ENCODE measurements at places on chromosomes 6 and 20.
A peak's percentile ranks its signal among the peaks of the same experiment; 100 is the strongest.

DNA sequence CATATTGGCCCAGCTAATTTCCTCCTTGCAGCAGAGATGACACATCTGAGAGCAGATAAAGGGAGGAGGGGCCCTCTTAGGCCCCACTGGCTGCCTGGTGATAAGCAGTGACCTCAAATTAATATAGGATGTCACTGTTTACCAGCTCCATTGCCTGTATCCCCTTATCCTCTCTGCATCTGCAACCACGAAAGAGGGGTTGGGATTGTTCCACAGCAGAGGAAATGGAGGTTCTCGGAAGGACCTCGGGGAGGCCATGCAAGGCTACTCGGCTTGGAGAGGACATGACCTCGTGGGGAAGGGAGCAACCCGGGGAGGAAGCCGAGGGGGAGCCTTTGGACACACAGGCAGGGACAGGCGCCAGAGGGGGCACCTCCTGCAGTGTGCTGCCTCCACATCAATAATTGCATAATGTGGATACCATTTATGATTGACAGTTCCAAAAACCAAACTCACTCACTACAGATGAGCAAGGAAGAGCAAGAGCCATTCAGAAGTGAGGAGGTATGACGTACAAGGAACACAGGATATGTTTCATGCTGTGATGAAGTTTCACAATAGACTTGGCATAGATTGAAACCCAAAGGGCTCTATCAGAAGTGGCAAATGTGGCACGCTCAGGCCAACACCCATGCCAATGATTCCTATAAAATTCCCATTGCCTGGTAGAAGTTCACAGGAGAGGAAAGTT, 177.2 kb upstream of the RNF24 start:
- DNase-seq = no peak

DNA sequence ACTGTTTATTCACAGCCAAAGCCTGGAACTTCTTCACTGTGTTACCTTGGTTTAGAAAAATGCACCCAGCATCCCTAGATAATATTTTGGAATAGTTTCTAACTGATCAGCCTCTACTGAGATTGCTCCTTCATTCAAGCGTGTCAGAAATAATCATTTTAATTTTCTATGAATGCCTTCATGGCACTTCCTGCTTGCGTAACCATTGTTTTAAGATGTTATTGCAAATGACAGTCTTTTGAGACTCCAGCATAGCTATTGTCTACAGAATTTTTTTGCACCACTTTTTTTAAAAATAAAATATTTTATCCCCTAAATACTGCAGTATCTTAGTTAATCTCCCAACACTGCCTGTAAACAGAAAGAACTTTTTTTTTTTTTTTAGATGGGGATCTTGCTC, 213.1 kb downstream of the PHACTR1 start:
- DNase-seq = no peak

DNA sequence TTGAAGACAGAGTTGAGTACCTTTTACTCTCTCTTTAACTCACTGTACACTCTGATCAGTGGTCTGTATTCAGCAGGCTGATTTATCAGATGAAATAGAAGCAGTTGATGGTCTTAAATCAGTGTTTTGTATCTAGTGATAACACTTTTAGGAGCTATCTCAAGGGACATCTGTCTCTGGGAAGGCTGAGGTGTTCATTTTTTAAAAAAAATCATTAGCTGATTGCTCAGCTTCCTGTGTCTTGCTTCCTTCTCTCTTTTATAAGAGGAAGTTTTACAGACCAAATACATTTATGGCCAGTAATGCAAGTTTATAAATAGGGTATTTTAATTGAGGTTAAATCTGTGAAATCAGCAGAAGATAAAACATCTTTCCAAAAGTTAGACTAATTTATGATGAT, 12.0 kb upstream of the CCDC170 start:
- DNase-seq = no peak

- no peak for DNase-seq
These were observed 87.6 kb upstream of the SGK1 start for GRCh38 chr6:134405386-134406087.

- no peak for DNase-seq
These were observed 149.8 kb downstream of the BTBD9 start for GRCh38 chr6:38489951-38490350.

- peak; percentile 16 for DNase-seq
These were observed 760 bp upstream of the IBTK start for GRCh38 chr6:82248273-82248735.

DNA sequence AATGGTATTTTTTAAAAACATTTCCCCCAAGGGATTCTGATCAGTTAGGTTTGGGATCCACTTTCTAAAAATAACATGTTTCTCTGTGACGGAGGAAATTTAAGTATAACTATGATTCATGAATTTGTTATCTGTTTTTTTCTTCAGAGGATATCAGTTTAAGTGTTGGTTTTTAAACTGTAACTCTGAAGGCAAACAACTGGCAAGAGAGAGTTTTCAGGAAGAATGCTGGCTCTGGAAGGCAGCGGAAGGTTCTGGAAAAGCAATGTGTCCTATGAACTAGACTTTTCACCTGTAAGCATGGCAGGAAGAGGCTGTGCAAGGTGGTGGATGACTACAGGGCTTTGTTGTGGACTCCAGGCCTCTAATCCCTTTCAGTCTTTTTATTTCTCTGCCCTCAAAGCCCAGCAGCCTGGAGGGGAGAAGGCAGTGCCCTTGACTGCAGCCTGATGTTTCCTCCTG, 153.1 kb downstream of the GMPR start:
- DNase-seq = no peak

DNA sequence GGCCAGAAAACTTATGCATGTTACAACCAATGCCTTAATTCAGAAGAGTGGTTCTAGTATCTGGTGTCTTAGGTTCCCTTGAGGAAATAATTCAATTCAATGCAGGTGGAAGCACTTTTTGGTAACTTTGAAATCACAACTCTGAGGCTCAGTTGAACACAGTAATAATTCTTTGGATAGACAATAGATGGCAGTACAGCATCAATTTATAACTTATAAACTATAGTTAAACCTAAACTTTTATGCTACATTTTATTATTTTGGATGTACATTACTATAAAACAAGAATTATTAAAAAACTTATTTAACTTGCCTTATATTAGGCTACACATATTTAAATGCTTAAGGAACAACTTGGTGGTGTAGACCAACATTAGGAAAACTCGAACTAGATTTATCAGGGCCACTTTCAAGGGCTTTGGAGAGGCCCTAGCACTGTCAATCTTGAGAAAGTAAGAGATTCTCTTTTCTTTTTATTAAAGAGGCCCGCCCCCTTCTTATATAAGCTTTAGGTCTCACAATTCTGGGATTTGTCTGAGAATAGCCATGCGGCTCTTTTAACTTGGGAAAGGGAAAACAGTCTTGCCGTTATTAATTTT, 85.9 kb downstream of the CRYBG1 start:
- no peak for DNase-seq

DNA sequence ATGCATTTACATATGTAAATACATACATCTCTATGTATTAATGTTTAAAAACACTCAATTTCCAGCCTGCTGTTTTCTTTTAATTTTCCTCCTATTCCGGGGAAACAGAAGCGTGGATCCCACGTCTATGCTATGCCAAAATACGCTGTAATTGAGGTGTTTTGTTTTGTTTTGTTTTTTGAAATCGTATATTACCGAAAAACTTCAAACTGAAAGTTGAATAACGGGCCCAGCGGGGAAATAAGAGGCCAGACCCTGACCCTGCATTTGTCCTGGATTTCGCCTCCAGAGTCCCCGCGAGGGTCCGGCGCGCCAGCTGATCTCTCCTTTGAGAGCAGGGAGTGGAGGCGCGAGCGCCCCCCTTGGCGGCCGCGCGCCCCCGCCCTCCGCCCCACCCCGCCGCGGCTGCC, 355 bp upstream of the BMP2 start:
- no peak for DNase-seq

GRCh38 chr6:3822747-3823445, 26.3 kb upstream of the FAM50B start:
- DNase-seq = no peak

- DNase-seq = no peak
These were observed 8.8 kb upstream of the MUC21 start for GRCh38 chr6:30974490-30975252.

DNA sequence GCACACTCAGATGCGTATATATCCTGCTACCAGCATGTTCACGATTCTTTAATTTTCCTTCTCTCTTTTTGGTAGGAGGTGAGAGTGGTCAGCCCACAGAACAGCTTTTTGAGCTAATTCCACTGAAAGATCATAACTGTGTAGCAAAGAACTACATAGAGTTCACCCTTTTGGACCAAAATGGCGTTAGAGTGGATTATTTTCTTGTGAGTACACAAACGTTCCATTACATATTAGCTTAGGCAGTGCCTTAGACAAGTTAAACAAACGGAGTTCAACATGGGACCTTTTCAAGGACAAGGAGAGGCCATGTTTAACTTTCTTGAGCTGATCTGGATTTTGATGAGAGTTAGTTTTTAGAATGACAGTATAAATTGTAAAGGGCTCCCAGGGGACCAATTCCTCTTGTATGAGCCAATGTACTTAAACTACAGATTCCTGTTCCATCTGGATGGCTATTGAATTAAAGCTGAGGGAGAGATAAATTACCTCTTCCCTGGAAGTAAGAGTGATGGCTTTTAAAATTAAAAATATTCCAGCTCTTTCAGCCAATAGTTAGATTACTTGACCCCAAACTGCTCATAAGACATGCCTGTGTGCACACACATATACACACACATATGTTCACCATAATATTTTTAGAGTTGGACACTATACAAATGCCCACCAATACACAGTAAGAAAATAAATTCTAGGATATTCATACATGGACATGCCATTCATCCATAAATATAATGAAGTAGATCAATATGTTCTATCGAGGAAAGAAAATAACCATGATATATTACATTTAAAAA, 25.6 kb upstream of the ARMH2 start:
- no peak for DNase-seq

DNA sequence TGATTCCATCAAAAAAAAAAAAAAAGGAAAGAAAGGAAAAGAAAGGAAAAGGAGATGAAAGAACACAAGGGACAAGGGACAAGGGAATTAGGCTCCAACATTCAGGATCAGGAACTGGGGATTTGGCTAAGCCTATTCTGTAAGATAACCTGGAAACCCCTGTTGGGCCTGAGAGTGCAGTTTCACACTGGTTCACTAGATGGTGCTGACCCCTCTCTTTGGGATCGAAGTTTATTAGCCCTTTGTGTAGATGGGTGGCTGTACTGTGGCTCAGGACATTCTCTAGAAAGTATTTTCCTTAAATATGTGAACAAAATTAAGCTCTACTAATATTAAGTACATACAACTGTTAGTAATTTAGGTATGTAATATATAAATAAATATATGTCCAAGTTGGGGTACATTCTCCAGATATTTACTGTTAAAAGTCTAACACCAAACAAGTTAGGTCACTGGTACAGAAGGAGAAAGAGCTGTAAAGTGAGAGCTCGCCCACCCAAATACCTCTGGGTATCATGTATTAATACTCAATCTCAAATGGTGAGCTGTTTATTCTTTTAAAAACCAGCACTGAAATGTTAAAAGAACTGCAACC, 6.3 kb downstream of the OR2A4 start:
- peak; percentile 46 for DNase-seq

GRCh38 chr6:82396964-82397751, 33.5 kb downstream of the TPBG start:
- DNase-seq = no peak

DNA sequence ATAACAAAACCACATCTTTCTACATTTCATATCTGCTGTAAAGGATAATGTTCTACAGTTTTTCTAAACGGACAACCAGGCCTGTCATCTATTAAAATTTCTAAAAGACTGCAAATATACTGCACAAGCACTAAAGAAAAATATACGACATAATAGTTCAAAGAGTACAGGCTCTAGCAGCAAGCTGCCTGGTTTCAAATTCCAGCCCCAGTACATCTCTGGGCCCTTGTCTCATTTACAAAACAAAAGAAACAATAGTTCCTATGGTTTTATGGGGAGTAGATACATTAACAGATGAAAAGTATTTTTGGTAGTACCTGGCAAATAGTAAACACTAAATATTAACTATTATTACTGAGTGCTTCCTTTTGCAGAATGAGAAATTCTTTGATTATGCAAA, 24.1 kb downstream of the DEK start:
- no peak for DNase-seq

DNA sequence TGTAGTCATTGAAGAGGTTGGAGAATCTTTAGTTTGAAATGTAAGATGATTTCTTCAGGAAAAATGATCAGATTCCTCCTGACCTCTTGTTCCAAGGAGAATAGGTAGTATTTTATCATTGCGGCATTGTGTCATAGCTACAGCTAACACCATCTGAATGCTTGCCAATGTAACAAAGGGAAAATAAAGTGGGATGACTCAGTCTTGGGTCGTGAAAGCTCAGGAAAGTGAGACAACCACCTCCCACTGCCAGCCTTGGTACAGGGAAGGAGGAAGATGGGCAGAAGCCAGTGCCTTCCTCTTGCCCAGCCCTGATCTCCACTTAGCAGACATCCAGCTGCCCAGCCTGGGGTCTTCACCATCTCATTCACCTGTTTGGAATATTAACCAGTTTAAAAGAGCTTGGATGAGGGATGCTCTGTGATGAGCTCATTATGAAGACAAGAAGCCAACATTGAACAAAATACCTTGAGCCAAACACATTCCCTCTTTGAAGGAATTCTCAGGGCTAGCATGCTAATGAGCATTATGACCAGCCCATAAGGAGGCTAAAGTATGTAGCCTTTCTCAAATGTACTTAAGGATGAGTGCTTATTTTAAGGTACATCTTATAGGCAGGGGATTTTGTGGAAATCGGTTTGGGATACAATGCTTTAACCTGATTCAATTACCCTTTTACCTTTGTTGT, 40.0 kb upstream of the APCDD1L start:
- no peak for DNase-seq

- no peak for DNase-seq
These were observed 4.1 kb downstream of the TRDN start for GRCh38 chr6:123632641-123633040.

DNA sequence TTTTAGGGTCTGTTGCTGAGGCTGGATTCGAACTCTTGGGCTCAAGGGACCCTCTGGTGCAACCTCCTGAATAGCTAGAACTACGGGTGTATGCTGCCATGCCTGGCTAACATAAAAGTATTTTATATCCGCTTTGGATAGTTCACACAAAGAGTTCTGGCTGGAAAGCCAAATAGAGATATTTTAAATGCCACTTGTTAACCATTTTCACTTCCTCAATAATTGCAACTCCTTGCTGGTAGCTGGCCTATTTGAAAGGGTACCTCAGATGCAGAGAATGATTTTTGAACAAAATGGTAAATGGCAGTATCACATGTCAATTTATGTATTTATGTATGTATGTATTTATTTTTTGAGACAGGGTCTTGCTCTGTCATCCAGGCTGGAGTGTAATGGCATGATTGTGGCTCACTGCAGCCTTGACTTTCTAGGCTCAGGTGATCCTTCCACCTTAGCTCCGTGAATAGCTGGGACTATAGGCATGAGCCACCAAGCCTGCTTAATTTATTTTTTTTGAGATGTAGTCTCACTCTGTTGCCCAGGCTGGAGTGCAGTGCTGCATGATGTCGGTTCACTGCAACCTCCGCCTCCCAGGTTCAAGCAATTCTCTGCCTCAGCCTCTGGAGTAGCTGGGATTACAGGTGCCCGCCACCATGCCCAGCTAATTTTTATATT, 12.9 kb upstream of the JARID2 start:
- no peak for DNase-seq

All from activated CD4-positive, alpha-beta T cell treated with anti-CD3 and anti-CD28 coated beads for 48 hours (primary cell).